ENCODE measurements at places on chromosomes 2 and 18.

GRCh38 chr18:64712035-64712434, 563.1 kb upstream of the LINC00305 start:
- no peak for DNase-seq

- DNase-seq, result no peak
These were observed 4.8 kb upstream of the IL36A start for GRCh38 chr2:113000436-113000835.

DNA sequence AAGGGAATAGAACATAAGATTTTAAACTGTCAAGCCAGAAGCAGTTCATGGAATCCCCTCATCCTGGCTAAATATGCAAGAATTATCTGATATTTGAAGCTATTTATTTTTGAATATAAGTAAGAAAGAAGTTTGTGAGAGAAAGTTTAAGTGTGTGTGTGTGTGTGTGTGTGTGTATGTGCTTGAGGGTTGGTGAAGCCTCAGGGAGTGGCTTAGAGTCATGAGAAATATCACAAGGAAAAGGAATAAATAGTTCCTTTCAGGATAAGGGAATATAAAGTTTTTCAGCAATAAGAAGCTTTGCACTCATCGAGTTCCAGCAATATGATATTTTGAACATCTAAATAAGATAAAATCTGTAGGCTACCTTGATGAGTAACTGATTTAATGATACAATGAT, 359.6 kb downstream of the MEIS1 start:
- DNase-seq, result no peak

GRCh38 chr2:64943387-64944150, 45.6 kb upstream of the SLC1A4 start:
- DNase-seq, result no peak

GRCh38 chr2:96664366-96664925, 21.9 kb downstream of the FER1L5 start:
- no peak for DNase-seq

DNA sequence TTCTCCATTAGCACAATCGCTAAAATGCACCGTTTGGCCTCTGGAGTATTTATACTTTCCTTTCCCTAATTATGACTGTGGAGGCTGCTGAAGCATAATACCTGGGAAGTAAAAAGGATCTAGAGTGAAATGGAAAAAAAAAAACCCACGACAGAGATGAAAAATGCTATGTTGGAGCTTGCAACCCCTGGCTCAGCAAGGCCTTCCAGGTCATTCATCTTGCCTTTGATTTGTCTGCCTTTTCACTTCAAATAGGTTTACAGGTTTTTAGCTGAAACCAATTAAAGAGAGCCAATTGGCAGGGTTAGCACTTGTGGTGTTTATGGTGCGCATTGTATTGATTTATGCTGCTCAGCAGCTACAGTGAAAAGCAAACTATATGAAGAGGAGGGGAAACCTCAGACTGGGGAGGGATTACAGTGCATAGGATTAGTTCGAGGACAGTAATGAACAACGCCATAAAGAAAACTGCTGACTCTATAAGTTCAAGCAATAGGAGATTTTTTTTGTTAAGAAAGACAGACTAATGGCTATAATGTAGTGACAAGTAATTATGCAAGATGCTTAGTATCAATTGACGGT, 347.9 kb downstream of the MEIS1 start:
- DNase-seq, result no peak

GRCh38 chr2:130381619-130382018, 25.8 kb downstream of the PTPN18 start:
- no peak for DNase-seq

DNA sequence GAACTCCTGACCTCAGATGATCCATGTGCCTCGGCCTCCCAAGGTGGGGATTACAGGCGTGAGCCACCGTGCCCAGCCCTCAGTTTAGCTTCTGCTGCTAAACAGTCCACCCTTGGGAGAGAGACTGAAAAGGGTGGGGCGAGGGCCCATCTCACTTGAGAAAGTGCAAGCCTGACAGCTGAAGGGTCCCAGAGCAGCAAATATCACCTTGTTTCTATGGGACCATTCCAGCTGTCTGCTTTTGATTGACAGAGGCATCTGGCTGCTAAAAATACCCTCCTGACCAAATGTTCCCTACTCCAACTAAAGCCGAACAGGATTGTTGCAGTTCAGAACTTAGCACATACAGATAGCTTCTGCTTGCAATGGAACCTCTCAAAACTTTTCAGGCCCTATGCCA, 436 bp upstream of the SMYD1 start:
- no peak for DNase-seq

DNA sequence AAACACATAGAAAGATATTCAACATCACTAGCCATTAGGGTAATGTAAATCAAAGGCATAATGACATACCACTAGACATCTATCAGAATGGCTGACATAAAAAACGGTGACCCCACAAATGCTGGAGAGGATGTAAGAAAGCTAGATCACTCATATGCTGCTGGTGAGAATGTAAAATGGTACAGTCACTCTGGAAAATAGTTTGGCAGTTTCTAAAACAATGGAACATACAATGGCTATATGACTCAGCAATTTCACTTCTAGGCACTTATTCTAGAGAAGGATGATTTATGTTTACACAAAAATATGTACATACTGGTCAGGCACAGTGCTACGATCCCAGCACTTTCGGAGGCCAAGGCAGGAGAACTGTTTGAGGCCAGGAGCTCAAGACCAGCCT, 87.3 kb downstream of the COLEC12 start:
- no peak for DNase-seq

GRCh38 chr18:75198036-75198435, 10.9 kb downstream of the PTGR3 start:
- DNase-seq, result no peak

DNA sequence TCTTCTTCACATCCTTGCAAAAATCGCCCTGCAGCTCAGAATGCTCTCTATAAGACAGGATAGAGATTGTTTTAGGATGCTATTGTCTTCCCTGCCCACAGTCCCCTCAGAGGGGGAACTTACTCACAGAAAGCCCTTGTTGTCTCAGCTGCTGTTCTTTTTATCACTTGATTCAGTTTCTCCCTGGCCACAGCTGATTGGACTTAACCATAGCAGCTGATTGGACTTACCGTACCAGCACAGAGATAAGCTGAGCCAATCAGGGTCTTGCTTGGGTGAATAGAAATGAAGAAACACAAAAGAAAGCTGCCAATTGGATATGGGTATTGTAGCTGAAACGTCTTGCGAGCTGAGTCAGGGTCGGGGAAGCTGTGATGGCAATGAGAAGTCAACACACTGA, 194.2 kb upstream of the MEX3C start:
- no peak for DNase-seq
